ENCODE measurements at places on chromosomes 7 and 10.

- no peak for DNase-seq
Measured at GRCh38 chr10:90138844-90139243, 437.5 kb downstream of the KIF20B start.

DNA sequence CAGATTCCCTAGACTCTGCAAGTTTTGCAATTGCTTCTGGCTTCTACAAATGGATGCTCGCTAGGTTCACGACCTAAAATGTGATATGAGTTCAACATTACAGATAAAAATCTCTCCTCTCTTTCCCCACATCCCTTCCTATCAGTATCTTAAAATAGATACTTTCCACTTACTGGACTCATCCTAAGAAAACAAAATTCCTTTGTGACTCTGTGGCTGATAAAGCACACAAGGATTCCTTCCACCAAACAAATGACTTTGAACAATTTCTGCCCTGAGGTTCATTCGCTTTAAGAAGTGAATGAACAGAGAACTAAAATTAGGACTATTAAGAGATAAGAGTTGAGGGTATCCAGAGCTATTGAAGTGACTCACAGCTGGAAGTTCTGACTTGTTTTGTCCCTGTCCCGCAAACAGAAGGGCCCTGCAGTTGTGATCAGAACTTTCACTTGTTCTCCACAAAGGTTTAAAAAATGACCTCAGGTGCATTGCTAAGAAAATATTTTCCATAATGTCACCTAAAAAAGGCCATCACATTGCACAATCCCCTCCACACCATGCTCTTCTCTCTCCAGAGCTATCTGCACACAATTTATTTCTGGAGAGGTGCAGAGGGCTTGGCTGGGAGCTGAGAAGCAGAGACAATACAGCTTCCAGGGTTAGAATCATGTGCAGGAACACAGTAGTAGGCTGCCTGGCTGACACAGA, 96.1 kb downstream of the PIP4K2A start:
- DNase-seq: no peak

DNA sequence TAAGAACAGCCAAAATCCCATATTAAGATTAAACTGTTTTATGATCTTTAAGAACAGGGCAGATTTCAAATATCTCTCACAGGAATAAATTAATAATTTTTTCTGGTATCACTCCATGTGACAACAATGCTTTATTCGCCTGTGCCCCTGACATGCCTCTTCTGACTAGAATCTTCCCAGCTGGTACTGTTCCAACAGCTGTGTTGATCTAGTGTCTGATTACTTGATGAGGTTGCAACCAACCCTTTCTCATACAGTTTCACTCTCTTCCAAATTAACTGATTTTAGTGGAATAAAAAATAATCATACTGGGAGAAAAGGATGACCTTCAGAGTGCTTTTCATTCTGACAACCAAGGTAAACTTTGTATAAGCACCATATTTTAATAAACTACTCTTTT, 151.9 kb downstream of the CHRM2 start:
- DNase-seq: no peak

- no peak for DNase-seq
Measured at GRCh38 chr7:91112902-91113341, 151.3 kb upstream of the FZD1 start.

Measured in stimulated activated CD8-positive, alpha-beta memory T cell treated with anti-CD3 and anti-CD28 coated beads, Interleukin-15, amount 100 ng/mL, for 24 hours (primary cell).